ENCODE measurements at places on chromosomes 13 and 19.

GRCh38 chr19:3287814-3288213, 63.4 kb downstream of the CELF5 start:
- H3K36me3 ChIP-seq = no peaks in the 10 kb centered on the region
- no peak for DNase-seq
- no peak overlapping the region for H3K27ac ChIP-seq
- no peak overlapping the region for H3K4me3 ChIP-seq
- no peaks in the 10 kb centered on the region for H3K4me1 ChIP-seq

GRCh38 chr19:7494416-7495098, 5.7 kb upstream of the PEX11G start:
- H3K36me3 ChIP-seq = no peaks in the 10 kb centered on the region
- H3K27ac ChIP-seq = no peak overlapping the region
- H3K4me1 ChIP-seq = peaks cover 14% of the 10 kb centered on the region
- peaks cover 11% of the 10 kb centered on the region for H3K27me3 ChIP-seq
- no peak for DNase-seq
- no peak overlapping the region for H3K4me3 ChIP-seq

DNA sequence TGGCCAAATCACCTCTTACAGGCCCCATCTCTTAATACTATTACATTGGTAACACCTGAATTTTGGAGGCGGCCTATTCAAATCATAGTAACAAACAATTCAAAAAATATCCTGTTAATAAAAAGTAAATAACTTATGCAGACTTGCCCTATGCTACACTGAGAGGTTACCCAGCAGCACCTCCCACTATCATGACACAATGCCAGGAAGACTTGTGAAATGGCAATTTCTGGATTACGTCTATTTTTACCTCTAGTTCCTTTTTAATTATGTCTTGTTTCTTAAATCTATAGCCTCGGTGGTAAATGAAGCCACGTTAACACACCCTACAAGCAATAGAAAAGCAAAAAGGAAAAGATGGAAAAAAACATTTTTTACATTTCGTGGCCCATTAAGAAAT, 6.2 kb upstream of the DZIP1 start:
- no peak overlapping the region for H3K27ac ChIP-seq
- DNase-seq = no peak
- 0 out of 2 replicates have a peak, but pooled peaks cover 6% of the 10 kb centered on the region for H3K4me1 ChIP-seq
- H3K36me3 ChIP-seq = no peaks in the 10 kb centered on the region

DNA sequence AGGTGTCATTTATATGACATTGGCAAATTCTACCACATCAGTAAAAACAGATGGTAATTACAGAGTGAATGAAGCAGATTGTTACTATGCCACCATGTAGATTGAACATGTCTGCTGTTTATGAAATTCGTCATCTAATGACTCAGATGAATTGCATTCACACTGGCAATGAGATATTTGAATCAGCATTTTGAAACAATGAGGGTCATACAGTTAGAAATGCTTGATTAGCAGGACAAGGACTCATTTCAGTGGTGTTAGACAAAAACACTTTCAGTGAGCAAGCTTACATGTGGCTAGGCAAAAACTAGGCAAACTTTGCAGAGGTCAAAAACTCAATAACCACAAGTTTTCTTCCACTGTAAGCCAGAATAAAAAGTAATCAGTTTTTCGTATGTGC, 1165.0 kb downstream of the SLITRK1 start:
- H3K27ac ChIP-seq = peak overlapping the region; percentile 90
- peak; percentile 94 for DNase-seq
- no peak overlapping the region for H3K4me3 ChIP-seq

DNA sequence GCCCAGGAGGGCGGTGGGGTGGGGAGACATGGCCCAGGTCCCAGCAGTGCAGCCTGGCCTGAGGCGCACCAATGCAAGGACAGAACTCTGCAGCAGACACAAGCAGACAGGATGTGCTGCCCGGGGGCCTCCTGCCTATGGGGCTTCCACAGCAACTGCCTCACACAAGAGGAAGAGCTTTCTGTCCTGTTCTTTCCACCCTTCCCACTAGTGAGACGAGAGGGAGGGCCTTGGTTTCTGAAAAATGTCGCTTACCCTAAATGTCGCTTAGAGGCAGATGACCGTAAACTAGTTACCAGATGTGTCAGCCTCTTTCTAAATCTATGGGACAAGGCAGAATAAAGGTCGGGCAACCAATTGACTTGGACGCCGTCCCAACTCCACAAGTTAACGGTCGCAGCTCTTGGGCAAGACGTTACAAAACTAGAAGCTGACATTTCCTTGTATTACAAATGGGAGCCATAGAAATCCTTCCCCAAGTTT, at the start of gene LAIR1:
TSS of gene LAIR1 (minus strand) at position 157 of the 483 bp plus-strand sequence. CDS start at position 30, 127 bp downstream.
- H3K27me3 ChIP-seq = peaks cover 14% of the 10 kb centered on the region
- DNase-seq = no peak
- no peaks in the 10 kb centered on the region for H3K36me3 ChIP-seq
- H3K4me3 ChIP-seq = no peak within 1 kb of the TSS

DNA sequence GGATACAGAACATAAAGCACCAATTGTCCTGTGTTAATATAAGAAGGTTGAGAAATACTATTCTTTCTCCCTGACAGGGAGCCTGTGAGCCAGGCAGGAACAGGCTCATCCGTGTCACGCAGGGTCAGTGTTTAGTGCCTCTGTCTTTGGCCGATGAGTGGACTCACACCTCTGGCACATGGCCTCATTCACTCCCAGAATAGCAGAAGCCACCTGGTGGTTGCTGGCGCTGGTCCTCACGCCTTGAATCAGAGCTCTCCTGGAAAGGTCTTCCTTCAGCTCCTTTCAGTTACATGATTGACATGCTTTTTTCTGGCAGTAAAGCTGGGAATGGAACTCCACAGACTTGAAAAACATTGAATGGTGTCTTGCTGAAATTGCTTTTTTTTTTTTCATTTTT, 28.1 kb upstream of the SIAH3 start:
- H3K27ac ChIP-seq = no peak overlapping the region
- no peak overlapping the region for H3K4me3 ChIP-seq
- no peaks in the 10 kb centered on the region for H3K36me3 ChIP-seq
- H3K4me1 ChIP-seq = no peaks in the 10 kb centered on the region
- H3K27me3 ChIP-seq = no peaks in the 10 kb centered on the region

DNA sequence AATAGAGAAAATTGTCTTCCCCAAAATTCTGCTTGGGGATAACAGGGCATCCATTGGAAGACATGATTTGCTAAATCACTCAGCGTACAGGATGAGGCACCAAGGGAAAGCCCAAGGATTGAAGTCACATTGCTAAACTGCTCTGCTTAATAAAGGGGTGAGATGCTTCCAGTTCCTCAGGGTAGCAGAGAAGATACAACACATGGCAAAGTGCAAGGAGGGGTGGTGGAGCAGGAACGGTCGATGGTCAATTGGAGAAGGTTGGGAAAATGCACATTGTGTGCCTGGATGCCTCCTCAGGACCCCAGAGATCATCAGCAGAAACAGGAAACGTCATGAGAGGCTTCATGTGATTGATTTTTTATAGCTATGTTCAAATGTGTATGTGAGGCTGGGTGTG, 116.3 kb upstream of the SOX1 start:
- no peaks in the 10 kb centered on the region for H3K4me1 ChIP-seq
- no peak overlapping the region for H3K27ac ChIP-seq
- H3K4me3 ChIP-seq = no peak overlapping the region
- H3K36me3 ChIP-seq = no peaks in the 10 kb centered on the region
- DNase-seq = no peak
- peaks cover 33% of the 10 kb centered on the region for H3K27me3 ChIP-seq

GRCh38 chr13:72125561-72125960, 258.6 kb upstream of the DACH1 start:
- no peak for DNase-seq
- H3K4me1 ChIP-seq = no peaks in the 10 kb centered on the region
- no peak overlapping the region for H3K27ac ChIP-seq
- no peaks in the 10 kb centered on the region for H3K36me3 ChIP-seq
- no peaks in the 10 kb centered on the region for H3K27me3 ChIP-seq
- no peak overlapping the region for H3K4me3 ChIP-seq

GRCh38 chr19:37719927-37720265, 335 bp upstream of the ZNF607 start:
- H3K4me1 ChIP-seq = no peaks in the 10 kb centered on the region
- no peaks in the 10 kb centered on the region for H3K36me3 ChIP-seq
- no peak for DNase-seq
- no peak overlapping the region for H3K4me3 ChIP-seq

- peak; percentile 66 for DNase-seq
- peaks cover 5% of the 10 kb centered on the region for H3K36me3 ChIP-seq
- peaks cover 20% of the 10 kb centered on the region for H3K4me1 ChIP-seq
Measured at GRCh38 chr19:33171916-33172359, 22.2 kb upstream of the LRP3 start.

DNA sequence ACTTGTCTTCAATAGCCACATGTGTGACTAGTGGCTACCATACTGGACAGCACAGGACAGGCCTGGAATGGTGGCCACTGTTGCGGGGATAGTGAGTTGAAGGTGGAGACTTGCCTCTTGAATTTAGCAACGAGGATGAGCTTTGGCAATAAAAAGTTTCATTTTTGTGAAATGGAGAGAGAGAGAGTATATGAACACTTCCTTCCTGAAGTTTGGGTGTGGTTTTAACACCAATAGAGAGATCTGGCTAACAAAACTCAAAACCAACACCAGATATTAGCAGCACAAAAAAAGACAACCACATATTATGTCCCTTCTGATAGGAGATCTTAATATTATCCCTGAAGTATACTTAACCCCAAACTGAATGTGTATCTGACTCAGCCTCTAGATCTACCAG, 6.3 kb upstream of the LRFN3 start:
- no peak overlapping the region for H3K4me3 ChIP-seq
- no peaks in the 10 kb centered on the region for H3K27me3 ChIP-seq
- H3K27ac ChIP-seq = no peak overlapping the region
- no peaks in the 10 kb centered on the region for H3K36me3 ChIP-seq

DNA sequence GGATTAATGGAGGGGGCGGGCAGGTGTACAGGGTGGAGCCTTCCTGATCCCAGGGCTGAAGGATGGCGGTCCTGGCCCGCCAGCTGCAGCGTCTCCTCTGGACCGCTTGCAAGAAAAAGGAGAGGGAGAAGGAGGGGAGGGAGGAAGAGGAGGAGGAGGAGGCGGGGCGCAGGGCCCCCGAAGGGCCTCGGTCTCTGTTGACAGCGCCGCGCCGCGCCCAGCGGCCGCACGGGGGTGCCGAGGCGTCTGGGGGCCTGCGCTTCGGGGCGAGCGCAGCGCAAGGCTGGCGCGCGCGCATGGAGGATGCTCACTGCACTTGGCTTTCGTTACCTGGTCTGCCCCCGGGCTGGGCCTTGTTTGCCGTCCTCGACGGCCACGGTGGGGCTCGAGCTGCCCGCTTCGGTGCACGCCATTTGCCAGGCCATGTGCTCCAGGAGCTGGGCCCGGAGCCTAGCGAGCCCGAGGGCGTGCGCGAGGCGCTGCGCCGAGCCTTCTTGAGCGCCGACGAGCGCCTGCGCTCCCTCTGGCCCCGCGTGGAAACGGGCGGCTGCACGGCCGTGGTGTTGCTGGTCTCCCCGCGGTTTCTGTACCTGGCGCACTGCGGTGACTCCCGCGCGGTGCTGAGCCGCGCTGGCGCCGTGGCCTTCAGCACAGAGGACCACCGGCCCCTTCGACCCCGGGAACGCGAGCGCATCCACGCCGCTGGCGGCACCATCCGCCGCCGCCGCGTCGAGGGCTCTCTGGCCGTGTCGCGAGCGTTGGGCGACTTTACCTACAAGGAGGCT, at the start of gene PPM1N:
TSS of gene PPM1N (plus strand) at position 33 of the 785 bp plus-strand sequence. CDS start at position 63, 30 bp downstream.
- no peak within 1 kb of the TSS for H3K27ac ChIP-seq
- peaks cover 12% of the 10 kb centered on the region for H3K27me3 ChIP-seq
- H3K36me3 ChIP-seq = peaks cover 4% of the 10 kb centered on the region
- peak within 1 kb of the TSS; percentile 54 for H3K4me3 ChIP-seq

DNA sequence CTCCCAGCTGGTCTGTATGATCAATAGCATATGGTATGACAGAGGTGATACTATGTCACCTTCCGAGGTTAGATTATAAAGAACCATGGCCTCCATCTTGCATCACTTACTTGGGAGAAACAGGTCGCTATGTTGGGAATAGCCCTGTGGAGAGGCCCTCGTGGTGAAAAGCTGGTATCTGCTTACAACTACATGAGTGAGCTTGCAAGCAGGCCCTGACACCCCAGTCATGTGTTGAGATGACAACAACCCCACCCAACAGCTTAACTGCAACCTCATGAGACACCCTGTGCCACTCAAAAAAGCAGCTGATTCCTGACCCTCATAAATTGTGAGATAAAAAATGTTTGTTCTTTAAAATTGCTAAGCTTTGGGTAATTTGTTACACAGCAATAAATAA, 18.8 kb downstream of the MTRF1 start:
- H3K36me3 ChIP-seq = no peaks in the 10 kb centered on the region
- H3K27ac ChIP-seq = no peak overlapping the region
- H3K4me3 ChIP-seq = no peak overlapping the region
- no peak for DNase-seq

GRCh38 chr13:114099191-114099590, 33.2 kb downstream of the RASA3 start:
- H3K4me1 ChIP-seq = peaks cover 45% of the 10 kb centered on the region
- DNase-seq = peak; percentile 86
- no peak overlapping the region for H3K4me3 ChIP-seq
- H3K27ac ChIP-seq = no peak overlapping the region
- no peaks in the 10 kb centered on the region for H3K27me3 ChIP-seq
- no peaks in the 10 kb centered on the region for H3K36me3 ChIP-seq

- H3K27ac ChIP-seq = no peak overlapping the region
- no peaks in the 10 kb centered on the region for H3K4me1 ChIP-seq
- peaks cover 12% of the 10 kb centered on the region for H3K36me3 ChIP-seq
- H3K27me3 ChIP-seq = no peaks in the 10 kb centered on the region
Measured at GRCh38 chr13:24282256-24282655, 27.1 kb upstream of the C1QTNF9 start.

DNA sequence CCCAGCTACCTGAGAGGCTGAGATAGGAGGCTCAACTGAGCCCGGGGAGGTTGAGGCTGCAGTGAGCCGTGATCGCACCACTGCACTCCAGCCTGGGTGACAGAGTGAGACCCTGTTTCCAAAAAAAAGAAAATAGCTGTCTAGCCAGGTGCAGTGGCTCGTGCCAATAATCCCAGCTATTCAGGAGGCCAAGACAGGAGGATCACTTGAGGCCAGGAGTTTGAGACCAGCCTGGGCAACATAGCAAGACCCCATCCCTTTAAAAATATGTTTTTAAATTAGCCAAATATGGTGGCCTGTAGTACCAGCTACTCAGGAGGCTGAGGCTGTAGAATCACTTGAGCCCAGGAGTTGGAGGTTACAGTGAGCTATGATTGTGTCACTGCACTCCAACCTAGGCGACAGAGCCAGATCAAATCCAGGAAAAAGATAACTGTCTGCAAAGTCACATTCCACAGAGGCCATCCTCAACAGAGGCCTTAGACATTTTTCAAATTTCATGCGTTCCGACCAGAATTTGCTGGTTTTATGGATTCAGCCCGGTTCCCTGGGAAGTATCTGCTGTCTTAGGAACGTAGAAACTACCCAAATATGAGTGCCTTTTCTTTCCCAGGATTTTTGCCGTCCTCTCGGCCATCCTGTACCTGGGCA, 58.7 kb upstream of the USE1 start:
- no peaks in the 10 kb centered on the region for H3K4me1 ChIP-seq
- H3K36me3 ChIP-seq = peaks cover 85% of the 10 kb centered on the region
- no peak overlapping the region for H3K4me3 ChIP-seq
- no peaks in the 10 kb centered on the region for H3K27me3 ChIP-seq

All from SJSA1 (cell line).